NCI-H1092 (cell line): ENCODE measurements at places on chromosomes 12 and 14.

- no peak for DNase-seq
Observed at GRCh38 chr14:91647856-91648255, 84.0 kb downstream of the CATSPERB start.

DNA sequence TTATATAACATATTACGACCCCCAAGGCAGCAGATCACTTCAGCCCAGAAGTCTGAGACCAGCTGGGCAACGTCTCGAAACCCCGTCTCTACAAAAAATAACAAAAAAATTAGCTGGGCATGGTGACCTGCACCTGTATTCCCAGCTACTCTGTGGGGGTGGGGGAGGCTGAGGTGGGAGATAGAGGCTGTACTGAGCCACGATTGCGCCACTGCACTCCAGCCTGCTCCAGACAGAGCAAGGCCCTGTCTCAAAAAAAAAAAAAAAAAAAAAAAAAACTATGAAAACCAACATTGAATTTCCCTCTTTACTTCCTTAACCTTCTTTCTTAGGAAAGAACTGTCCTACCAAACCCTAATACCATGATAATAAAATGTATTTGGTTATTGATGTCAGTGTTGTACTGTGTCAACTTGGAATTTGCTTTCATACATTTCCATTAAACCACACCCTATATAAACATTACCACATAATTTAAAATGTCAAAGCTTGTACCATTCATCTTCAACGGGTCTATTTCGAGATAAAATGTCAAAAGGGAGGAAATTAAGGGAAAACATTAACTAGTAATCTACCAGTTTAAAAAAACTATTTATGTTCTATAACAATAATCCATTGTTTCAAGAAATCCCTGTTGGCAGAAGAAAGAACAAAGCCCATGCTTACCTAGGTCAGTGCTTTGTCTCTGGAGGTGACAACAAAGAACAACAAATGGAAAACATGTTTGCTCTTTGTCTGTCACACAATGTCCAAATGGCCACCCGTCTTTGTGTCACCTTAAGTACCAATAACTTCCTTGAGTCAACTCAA is 17.4 kb downstream of the GALNT4 start:
- no peak for DNase-seq

GRCh38 chr12:90013409-90013808 is 304.8 kb upstream of the ATP2B1 start:
- DNase-seq, result no peak

DNA sequence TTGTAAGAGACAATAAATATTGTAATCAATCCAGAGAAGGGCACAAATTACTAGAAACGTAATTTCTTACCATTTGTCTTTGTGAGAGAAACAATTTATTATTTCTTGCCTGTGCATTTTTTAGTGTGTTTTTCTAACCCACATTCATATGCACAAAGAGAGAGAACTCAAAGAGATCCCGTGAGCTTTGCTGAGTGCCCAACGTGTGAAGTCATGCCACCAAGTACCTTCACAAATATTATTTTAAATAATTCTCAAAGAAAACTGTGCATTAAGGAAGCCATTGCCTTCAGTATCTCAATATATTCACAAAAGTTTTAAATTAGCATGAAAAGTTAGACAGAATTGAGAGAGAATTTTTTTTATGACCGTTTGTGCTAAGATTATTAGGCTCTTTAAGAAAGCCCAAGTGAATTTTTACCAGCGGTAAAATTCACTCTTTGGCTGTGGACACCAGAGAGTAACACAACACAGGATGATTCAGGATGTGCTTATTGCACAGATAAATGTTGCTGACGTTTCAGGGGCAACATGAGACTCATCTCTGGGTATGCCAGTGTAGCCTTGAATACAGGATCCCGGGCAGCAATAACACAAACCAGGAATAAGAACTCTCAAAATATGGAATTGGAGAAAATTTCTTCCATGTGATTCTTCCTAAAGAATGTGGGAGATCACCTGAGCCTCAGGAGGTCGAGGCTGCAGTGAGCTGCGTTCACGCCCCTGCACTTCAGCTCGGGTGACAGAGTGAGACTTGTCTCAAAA is 2.9 kb downstream of the ARHGDIB start:
- DNase-seq, result no peak

GRCh38 chr12:98172304-98172703 is 343.1 kb upstream of the TMPO start:
- no peak for DNase-seq

GRCh38 chr14:100762089-100762515 is 35.4 kb downstream of the DLK1 start:
- no peak for DNase-seq

GRCh38 chr12:4001031-4001430 is 127.8 kb upstream of the PARP11 start:
- DNase-seq, result no peak

GRCh38 chr12:75378354-75378753 is 12.5 kb upstream of the GLIPR1L2 start:
- no peak for DNase-seq

GRCh38 chr14:92492258-92492657 is 21.3 kb upstream of the RIN3 start:
- DNase-seq, result no peak

DNA sequence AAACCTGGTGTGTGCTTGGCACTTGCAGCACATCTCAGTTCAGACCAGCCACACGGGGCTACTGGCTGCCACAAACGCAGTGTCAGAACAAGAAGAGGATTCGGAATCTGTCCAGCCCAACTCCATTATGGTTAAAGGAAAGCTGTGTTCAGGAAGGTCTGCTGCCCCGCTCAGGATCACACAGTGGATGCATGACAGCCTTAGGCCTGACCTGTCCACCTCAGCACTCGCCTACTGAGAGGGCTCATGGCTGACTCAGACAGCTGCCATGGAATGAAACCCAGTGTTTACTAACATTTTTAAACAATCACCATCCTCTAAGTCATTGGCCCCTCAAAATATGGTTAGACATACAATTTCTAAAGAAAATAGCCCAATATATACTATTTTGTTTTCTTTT is 5.6 kb upstream of the NIN start:
- no peak for DNase-seq

GRCh38 chr12:121697093-121697698 is 15.4 kb upstream of the TMEM120B start:
- peak; percentile 44 for DNase-seq

DNA sequence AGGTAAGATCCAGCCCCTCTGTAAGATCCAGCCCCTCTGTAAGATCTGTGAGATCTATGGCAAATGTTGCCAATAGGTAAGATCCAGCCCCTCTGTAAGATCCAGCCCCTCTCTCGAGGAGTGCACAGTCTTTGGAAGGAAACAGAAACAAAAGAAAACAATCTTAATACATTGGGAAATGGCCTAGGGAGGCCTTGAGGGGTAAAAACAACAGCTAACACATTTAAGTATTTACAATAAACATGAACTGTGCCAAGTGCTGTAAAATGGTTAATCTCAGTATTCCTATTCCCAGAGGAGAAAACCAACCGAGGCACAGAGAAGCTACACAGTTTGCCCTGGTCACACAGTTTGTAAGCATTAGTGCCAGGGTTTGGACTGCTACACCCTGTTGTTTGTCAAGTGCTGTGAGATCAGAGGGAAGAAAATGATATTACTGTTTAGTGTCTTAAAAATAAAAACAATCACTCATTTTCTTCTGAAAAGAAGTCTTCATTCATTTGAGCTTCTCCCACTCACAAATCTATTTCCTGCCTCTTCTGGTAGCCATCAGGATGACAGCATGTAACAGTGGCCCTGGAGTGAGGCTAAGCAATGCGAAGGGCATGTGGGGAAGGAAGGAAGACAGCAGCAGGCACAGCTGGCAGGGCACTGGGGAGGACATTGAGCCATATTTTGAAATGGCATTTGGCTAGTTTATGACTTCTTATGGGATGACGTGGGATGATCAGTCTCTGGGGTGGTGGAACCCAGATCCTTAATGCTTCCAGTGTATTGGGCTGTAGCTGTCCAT is 118.7 kb upstream of the PTPRQ start:
- no peak for DNase-seq

DNA sequence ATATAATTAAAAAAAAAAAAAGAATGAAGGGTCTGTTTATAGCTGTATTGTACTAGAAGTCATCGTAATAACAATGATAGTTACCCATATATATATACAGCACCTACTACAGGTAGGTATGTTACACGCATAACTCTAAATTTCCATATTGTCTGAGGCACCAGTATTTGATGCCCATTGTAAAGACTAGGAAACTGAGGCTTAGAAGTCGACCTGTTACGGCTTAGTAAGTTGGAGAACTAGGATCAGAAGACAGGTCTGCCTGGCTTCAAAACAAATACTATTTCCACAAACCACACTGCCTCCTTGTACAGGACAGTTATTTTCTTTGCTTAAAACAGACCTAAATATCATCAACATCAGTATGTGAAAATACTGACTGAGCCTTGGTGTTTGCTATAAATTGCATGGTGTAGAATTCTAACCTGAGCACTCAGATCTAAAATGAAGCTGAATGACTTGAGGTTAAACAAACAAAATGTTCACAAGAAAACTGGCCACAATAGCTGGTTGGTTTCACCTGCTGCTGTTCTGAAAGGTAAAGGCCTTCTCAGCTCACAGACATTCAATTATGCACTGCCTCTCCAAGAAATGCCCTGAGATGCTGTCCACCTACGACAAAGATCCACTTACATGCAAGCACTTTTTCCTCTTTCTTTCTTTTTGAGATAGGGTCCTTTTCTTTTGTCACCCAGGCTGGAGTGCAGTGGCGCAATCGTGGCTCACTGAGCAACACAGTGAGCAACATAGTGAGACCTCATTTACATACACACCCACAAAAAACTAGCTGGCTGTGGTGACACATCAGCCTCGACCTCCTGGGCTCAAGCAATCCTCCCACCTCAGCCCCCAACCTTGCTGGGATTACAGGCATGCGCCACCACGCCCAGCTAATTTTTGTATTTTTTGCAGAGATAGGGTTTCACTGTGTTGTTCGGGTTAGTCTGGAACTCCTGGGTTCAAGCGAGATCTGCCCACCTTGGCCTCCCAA is 35.7 kb downstream of the SSH1 start:
- no peak for DNase-seq

DNA sequence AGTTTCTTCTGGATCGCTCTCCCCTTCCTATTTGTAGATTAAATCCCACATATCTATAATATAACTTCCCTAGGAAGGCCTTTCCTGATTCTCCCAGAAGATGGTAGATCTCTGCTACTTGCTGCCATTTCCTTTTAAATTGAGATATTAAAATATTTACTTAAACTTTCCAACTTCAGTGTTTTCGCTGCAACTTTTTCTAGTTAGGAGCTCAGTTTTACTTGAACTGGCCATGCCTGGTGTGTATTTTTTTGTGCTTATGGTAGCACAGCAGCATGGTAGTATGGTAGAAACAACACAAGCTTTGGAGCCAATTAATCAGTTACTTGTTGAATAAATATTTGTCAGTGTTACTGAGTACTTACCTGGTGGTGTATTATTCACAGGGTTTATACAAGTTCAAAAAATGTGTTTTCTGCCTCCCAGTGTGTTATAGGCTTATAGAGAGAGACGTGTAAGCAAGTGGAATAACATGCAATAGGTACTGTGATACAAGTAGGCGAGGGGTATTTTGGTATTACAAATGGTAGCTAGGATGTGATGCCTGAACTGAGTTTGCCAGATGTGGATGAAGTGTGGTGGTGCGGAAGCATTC is 2.9 kb downstream of the POLR3B start:
- DNase-seq, result no peak

GRCh38 chr12:120225852-120226640 is 25.1 kb upstream of the RPLP0 start:
- DNase-seq, result no peak

DNA sequence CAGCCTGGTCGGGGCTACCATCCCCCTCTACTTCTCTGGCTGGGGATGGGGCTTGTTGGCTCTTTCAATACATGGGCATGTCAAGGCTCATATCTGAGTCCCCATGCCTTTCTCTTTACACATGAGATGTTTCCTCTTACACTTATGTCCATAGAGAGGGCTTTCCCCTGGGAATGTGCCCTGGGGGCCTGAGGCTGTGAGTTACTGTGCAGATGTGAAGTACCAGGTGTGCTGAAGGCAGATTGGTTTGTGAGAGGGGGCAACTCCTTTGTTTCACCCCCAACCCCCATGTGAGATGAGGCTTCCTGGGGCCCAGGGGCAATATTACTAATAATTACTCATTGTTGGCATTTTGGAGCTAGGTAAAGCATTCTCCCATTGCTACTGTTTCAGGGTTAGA is 32.8 kb downstream of the NRXN3 start:
- peak; percentile 29 for DNase-seq

- peak; percentile 72 for DNase-seq
Observed at GRCh38 chr14:94136575-94137331, 7.3 kb upstream of the IFI27L2 start.

DNA sequence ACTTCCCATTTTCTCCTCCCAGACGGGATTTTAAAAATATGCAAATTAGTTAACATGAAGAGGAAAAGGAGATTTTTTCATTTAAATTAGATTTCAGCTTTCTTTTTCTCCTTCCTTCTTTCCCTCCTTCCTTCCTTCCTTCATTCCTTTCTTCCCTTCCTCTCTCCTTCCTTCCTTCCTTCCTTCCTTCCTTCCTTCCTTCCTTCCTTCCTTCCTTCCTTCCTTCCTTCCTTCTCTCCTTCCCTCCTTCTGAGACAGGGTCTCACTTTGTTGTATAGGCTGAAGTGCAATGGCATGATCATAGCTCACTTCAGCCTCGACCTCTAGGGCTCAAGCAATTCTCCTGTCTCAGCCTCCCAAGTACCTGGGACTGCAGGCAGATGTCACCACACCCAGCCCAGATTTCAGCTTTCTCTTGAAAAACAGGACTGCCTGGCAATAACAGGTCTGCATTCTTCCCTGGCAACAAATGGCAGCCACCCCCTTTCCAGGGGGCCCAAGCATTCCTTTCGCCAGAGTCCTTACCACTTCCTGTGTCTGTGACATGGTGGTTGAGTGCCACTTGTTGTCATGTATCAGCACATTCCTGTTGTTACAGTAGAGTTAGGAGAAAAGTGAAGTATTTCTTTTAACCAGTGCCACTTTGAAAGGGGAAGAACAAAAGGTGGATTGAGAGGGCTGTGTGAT is 119.1 kb downstream of the PTPN11 start:
- DNase-seq, result no peak

DNA sequence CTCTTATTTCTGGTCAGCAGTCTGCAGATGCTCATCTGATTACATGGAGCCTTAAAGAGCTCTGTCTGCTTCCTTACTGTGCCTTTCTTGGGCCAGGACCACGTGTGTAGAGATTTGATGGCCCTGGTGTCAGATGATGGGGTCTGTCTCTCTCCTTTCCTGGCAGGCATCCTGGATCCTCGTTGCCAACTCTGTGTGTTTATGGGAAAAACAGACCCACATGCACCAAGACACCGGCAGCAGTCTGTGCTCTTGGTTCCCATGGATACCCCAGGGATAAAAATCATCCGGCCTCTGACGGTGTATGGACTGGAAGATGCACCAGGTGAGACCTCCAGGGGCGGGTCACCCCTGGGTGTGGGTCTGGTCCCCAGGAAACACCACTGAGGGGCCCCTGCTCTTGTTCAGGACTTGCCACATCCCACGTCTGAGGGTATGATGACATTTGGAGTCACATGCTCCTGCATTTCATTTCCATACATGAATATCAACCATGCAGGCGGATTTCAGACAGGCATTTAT is 18.5 kb upstream of the ALDH2 start:
- DNase-seq, result no peak

GRCh38 chr12:46149905-46150304 is 118.9 kb downstream of the SLC38A1 start:
- DNase-seq, result no peak
